Stimulated activated CD8-positive, alpha-beta memory T cell treated with anti-CD3 and anti-CD28 coated beads, Interleukin-7, amount 100 ng/mL, for 4 hours (primary cell): ENCODE measurements at places on chromosomes 7 and 10.

GRCh38 chr7:70113536-70113935 is 515.3 kb downstream of the AUTS2 start:
- DNase-seq = no peak

DNA sequence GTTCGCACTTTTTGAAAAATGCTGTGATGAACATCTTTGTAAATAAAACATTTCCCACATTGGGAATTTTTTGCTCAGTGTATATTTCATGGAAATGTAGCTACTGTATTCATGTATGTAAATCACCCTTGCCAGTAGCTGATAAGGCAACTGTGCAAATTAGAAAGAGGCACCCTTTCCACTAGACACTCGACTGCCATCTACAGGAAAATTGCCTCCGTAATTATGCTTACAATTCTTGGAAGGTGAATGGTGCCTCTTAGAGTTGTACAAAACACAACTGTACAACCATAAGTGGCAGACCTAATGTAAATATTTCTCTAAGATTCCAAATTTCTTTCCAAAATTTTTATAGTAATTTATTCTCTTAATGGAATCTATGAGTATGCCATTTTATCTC is 491.7 kb downstream of the CCSER2 start:
- DNase-seq = no peak

DNA sequence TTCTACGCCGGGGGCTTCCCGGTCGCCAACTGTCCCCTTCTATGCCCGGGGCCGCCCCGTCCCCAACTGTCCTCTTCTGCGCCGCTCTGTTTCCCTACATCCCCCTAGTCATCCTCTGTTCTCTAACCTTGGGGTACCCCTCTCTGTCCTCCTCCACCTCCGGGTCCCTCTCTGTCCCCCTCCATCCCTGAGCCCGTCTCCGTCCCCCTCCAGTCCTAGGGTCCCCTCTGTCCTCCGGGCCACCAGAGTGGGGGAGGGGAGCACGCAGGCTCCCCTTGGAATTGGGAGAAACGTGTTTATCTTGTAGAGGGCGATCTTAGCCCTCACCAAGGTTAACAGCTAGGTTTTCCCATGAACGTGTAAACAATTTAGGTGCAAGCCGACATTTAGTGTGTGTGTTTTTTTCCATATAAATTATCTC is 852 bp upstream of the KLF6 start:
- no peak for DNase-seq

DNA sequence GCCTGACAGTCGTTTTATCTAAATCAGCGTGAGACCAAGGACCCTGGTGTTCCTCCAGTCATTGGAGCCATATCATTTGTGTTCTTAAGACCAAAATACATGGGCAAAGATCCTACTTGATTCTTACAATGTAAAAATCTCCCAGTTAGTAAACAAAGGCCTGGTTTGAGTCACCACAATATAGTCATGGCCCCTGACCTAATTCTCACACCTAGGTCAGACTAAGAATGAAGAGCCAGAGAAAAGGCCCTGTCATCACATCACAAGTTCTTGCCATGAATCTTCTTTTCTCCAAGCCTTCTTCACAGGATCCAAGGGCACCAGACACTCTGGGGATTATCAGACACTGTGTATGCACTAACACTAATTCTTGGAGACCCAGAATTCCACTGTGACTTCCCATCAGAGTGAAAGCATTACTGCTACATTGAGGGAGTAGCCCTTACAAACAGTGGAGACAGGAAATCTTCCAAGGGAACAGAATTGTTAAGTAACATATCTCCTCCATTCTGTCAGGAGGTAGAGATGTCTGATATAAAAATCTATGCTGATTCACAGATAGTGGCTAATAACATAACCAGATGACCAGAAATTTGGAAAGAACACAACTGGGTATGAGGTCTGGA is 7.6 kb upstream of the ERVW-1 start:
- no peak for DNase-seq

- DNase-seq = no peak
Observed at GRCh38 chr7:45599851-45600706, 25.9 kb downstream of the ADCY1 start.

DNA sequence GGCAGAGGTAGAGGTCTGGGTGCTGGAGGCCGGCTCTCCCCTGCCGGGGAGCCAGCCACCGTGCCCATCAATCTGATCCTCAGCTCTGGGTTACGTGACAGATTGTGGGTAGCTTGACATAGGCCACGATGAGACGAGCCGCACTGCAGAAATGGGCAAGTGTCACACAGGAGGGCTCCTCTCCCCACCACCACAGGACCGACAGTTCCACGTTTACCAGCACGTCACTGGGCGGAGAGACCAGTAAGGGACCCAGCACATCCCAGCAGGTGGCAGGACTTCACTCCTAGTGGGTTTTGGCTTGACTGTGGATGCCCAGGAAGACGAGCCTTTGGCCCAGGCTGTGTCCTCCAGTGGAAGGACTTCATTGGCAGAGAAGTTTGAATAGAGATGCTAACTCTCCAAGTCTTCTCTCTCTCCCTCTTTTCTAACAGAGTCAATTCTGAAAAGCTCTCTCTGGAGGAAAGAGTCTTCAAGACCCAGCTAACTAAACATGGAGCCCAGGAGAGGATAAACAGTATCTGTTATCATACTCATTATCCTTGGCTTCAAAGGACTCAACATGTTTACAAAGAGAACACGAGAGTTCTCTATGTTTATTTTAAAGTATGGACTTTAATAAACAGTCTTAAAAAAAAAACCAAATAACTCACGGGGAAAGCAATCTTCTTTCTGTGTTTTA is 129.3 kb upstream of the JCAD start:
- no peak for DNase-seq

DNA sequence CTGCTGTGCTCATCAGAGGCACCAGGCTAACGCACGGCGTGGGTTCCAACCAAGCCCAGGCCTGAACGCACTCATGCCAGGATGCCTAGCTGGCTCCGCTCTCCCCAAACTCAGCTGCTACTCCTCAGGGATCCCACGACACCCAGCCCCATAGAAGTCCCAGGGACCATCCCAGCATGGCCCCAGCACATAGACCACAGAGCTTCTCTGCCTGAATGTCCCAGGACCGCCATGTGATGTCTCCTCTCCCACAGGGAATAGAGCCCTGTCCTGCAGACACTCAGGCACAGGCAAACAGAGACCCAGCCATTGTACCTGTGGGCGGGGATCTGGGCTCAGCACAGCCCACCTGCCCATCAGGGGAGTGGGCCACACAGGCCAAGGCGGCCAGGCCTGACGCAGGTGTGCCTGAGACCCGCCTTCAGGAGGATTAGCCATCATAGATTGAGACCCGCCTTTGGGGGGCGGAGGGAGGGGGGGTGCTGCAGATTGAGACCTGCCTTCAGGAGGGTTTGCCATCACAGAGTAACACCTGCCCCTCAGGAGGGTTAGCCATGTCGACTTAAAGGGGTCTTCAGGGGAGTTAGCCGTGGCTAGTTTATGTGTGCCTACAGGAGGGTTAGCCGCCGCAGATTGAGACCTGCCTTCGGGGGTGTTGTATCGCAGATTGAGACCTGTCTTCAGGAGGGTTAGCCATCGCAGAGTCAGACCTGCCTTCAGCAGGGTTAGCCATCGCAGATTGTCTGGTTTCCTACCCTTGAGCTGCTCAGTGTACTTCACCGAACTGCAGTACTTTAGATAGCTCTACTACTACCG is 29.0 kb downstream of the RASGEF1A start:
- DNase-seq = no peak
